ENCODE measurements at places on chromosomes 13 and 19.

DNA sequence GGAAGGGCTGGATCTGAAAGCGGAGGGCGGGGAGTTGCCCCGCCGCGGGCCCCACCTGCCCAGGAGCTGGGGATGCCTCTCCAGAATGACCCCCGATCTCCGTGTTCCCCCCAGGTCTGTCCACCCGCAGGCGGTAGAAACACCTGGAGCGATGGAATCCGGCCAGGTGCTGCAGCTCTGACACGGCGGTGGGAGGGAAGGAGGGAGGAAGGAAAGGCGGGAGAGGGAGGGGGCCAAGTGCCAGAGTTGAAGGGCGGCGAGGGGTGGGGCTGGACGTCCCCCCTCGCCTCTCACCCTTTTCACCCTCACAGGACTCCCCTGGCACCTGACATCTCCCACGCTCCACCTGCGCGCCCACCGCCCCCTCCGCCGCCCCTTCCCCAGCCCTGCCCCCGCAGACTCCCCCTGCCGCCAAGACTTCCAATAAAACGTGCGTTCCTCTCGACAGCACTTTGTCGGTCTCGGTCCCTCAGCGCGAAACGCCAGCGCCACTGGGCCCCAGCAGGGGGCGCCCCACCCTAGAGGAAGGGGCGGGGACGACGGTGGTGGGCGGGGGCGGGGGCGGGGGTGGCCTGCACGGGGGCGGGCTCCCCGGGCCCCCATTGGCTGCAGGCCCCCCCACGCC, 337 bp upstream of the FXYD7 start:
- peak; percentile 82 for DNase-seq

DNA sequence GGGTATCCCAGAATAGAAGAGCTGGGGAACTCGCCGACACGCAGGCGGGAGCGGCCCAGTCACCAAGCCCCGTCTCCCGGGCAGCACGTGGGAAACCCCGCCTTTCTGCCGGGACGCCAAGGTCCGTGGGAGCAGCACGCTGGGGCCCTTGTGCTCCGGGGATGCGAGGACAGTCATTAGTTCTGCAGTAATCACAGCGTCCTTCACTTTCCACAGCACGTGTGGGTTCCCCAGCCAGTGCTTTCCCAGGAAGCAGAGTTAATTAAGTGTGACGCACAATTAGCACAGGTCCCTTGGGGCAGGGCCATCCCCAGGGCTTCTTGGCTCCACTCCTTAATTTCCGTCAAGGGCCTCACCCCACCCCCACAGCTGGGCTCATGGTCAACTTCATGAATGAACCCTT, 64.3 kb upstream of the C13orf46 start:
- no peak for DNase-seq

DNA sequence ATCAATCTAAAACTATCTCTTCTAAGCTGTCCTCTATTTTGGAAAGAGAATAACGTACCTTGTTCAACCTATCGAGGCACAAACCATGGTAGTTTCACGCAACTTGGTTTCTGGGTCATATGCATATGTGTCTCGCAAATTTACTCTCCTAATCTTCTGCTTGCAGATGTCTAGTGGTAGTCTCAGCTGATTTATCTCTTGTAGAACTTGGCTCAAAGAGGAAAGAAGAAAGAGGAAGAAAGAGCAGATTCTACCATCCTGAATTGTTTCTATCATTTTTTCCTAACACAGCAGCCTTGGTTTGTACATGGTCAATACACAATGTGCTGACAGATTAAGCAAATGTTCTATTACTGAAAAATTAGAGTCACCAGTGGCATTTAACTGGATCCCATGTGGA, 282.3 kb downstream of the SPRY2 start:
- no peak for DNase-seq

DNA sequence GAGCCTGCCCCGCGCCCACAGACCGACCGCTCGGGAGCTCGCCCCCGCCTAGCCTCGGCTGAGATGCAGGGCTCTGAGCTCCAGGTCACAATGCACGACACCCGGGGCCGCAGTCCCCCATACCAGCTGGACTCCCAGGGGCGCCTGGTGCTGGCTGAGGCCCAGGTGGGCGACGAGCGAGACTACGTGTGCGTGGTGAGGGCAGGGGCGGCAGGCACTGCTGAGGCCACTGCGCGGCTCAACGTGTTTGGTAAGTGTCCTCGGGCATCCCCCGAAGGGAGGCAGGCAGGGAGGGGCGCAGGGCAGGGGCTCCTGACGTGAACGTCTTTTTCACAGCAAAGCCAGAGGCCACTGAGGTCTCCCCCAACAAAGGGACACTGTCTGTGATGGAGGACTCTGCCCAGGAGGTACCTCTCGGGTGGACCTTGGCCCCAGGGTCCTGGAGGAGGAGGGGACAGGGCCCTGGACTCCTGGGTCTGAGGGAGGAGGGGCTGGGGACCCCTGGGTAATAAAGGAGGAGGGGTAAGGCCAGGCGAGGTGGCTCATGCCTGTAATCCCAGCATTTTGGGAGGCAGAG, 3.3 kb downstream of the BCAM start:
- no peak for DNase-seq

GRCh38 chr13:105442949-105443699, 1092.3 kb downstream of the EFNB2 start:
- DNase-seq, result no peak

- no peak for DNase-seq
Observed at GRCh38 chr13:64083396-64083795, 2667.7 kb upstream of the PCDH20 start.

- DNase-seq, result no peak
Observed at GRCh38 chr13:75482820-75483079, 781 bp upstream of the TBC1D4 start.

GRCh38 chr13:26262156-26262555, 8.2 kb downstream of the CDK8 start:
- DNase-seq, result no peak

GRCh38 chr19:23855676-23856075, 59.0 kb upstream of the ZNF726 start:
- DNase-seq, result no peak

DNA sequence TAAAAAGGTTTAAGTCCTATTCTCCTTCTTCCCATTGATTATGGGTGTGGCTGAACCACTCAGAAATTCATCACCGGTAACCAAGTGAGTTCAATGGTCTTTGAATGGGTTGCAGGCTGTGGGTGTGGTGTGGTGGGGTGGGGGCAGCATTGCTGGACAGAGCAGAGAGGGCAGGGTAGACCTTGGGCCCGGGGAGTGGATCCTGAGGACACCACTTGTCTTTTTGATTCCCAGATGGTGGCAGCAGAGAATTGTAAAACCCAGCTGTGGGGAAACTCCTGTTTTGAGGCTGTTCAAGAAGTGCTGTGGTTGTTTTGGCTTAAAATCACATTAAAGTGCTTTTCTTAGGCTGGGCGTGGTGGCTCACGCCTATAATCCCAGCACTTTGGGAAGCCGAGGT, 45.8 kb upstream of the RGCC start:
- DNase-seq, result peak; percentile 50

DNA sequence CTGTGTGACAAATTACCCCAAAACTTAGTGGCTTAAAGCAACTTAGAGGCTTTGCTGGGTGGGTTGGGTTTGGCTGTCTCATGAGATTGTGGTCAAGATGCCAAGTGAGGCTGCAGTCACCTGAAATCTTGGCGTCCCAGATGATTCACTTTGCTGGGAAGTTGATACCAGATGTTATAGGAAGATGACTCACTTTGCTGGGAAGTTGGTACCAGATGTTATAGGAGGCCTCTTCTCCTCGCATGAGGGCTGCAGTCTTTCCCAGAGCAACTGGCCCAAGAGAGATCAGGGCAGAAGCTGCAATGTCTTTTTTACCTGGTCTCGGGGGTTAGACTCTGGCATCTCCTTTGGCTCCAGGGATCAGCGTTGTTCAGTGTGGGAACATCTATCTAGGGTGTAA, 16.8 kb downstream of the TEX29 start:
- no peak for DNase-seq

GRCh38 chr19:902093-902370, 8.7 kb downstream of the RNU6-9 start:
- DNase-seq, result no peak

- peak; percentile 63 for DNase-seq
Observed at GRCh38 chr19:8615813-8616596, 5.5 kb upstream of the ADAMTS10 start.

DNA sequence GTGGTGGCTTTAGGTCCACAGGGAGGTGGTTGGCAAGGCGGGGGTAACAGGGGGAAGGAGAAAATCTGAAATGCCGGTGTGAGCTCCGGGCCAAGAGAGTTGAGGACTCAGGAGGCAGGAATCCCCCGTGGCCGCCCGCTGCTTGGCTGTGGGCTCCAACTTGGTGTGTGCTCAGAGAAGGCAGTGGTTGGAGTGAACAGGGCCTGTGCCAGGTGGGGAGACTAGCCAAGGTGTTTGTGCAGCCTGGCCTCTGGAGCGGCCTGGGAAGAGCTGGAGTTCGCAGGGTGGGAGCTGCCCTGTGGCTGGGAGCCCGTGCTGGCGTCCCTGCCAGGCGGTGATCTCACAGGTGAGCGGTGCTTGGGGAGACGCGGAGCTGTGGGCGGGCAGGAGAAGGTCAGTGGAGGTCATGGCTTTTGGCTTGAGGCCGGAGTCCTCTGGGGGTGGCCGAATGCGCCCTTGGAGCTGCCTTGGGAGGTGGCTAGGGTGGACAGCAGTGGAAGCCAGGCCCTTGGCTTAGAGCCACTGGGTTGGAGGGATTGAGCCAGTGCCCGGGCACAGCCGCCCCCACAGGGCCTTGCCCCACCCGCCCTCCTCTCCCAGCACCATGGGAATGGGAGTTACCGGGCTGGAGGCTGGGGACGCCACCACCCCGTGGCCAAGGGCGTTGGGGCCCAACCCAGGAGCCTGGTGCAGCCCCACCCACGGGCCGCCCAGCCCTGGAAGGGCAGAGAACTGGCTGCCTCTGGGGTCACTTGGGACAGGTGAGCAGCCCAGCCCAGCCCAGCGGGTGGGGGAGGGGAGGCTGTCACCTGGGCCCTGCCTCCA, 7.1 kb upstream of the CIRBP start:
- DNase-seq, result no peak

GRCh38 chr19:47226426-47227351, 4.3 kb downstream of the BBC3 start:
- peak; percentile 83 for DNase-seq

DNA sequence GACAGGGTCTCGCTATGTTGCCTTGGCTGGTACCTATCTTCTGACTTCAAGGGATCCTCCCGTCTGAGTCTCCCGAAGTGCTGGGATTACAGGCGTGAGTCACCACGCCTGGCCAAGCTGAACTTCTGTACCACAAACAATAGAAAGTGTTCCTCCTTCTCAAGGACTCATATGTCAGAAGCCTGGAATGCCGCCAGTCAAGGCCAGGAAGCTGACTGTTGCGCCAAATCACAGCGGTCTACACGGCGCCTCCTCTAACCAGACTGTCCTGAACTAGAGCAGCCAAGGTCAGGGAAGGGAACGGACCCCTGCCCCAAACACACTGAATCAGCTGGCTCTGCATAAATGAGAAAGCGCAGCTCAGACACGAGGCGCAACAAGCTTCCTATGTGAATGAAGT, 14.6 kb downstream of the RAB20 start:
- no peak for DNase-seq

- DNase-seq, result no peak
Observed at GRCh38 chr13:50850445-50850844, 7.0 kb upstream of the DLEU7 start.

GRCh38 chr19:51009061-51009891, 7.9 kb upstream of the KLK8 start:
- DNase-seq, result no peak
